GM12864 (cell line): ENCODE measurements at places on chromosomes 1 and 21.

GRCh38 chr1:236185687-236186086 is 43.3 kb downstream of the GPR137B start:
- no peak for DNase-seq

GRCh38 chr1:154807048-154807591 is 63.0 kb downstream of the KCNN3 start:
- DNase-seq: peak; percentile 66

GRCh38 chr1:55156608-55157007 is 58.6 kb downstream of the USP24 start:
- DNase-seq: no peak

GRCh38 chr1:22830757-22831340 is 120.2 kb downstream of the EPHB2 start:
- DNase-seq: no peak

GRCh38 chr1:93531193-93531592 is 83.3 kb downstream of the FNBP1L start:
- no peak for DNase-seq

GRCh38 chr1:157301477-157302198 is 163.4 kb upstream of the ETV3 start:
- DNase-seq: no peak

GRCh38 chr1:19377812-19378718 is 65.9 kb downstream of the SLC66A1 start:
- no peak for DNase-seq

GRCh38 chr1:241834733-241835377 is 13.1 kb upstream of the EXO1 start:
- no peak for DNase-seq

DNA sequence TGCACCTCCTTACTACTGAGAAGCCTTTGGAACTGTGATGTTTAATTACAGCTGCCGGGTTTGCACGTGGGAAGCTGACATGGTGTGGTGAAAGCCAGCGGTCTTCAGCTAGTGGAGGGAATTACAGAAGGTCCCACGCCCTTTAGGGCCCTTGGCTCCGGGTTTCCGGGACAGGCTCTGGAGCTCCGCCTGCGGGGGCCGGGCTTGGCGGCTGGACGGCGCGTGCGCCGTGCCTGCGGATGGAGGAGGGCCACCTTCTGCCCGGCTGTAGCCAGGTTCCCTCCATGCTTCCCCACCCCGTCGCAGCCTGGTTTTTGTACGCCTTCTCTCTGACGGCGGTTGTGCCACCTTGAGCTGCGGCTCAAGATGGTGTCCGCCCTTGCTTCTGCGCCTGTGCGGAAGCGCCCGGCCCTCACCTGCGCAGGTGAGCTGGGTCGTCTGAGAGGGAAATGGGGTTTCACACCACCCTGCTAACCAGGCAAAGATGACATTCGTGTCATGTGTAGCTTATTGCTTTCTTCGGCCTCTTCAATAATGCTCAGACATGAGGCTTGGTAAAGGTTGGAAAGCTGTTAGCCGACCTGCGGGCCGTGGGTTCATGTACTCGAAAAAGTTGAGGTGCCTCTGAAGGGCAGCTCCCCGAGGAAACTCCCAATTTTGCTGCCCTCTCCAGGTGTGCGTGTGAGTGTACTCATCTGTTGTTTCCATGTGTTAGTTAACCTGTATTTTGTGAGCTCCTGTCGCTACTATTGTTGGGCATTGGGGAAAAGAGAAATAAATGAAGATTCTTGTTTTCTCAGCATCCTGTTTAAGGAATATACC is 36.6 kb upstream of the OPRD1 start:
- DNase-seq: no peak

- DNase-seq: no peak
Measured at GRCh38 chr1:203684094-203684493, 57.5 kb downstream of the ATP2B4 start.

GRCh38 chr1:186566140-186566855 is 105.4 kb upstream of the PDC start:
- no peak for DNase-seq

DNA sequence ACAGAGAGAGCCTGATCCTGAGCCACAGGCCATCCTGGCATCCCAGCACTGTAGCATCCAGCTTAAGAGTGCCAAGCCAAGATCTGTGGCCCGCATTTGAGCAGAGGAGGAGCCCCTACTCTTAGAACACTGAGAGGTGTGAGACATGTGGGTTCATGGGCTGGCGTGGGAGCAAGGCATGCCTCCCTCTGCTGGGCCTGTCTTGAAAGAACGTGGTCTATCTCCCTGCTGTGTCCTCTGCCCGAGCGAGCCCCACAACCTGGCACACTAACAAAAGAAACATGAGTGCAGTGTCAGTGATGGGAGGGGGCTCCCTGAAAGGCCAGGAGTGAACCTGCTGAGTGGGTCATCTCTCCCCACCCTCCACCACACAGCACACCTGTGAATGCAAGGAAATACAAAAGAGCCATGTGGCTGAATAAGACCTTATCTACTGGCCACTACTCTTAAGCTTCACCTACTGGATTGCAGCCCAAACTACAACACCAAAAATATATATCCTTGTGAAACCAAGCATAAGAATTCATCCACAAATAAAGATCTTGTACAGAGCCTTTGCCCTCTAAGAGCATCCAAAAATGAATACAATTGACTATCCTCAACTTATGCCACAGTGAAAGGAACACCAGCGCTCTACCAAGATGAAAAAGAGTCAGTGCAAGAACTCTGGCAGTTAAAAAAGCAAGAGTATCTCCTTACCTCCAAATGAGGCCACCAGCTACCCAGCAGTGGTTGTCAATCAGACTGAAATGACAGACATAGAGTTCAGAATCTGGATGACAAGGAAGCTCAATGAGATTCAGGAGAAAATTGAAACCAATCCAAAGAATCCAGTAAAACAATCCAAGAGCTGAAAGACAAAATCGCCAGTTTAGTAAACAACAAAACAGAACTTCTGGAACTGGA is 259.4 kb upstream of the DAB1 start:
- no peak for DNase-seq

GRCh38 chr1:224897529-224898327 is 31.7 kb upstream of the DNAH14 start:
- DNase-seq: no peak

GRCh38 chr1:92567211-92567868 is 80.6 kb upstream of the GFI1 start:
- DNase-seq: no peak

GRCh38 chr1:67759692-67760029 is 73.6 kb downstream of the GNG12 start:
- no peak for DNase-seq

DNA sequence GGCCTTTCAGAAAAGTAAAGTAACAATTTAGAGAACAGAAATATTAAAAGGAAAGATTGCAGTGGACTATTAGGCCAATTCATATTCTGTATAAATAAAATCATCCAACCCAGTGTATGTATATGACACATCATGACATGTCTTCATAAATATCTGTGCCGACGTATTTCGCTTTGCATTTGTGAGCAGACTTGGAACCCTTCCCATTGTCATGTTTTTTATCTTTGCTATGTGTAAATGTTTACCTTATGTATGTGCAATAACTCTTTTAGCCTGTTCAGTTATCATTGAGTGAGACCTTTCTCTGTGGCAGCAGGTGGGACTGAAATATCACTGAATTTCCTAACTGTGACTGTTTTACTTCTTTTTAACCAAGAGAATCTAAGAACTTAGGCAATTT is 58.0 kb upstream of the FAM3B start:
- no peak for DNase-seq
